Cortex of kidney (tissue), 1 donor: ENCODE measurements at places on chromosomes 7 and 10.

- no peak for DNase-seq
Observed at GRCh38 chr7:101420436-101420835, 57.8 kb downstream of the COL26A1 start.

- no peak for DNase-seq
Observed at GRCh38 chr10:80320377-80320776, 30.9 kb upstream of the MAT1A start.

DNA sequence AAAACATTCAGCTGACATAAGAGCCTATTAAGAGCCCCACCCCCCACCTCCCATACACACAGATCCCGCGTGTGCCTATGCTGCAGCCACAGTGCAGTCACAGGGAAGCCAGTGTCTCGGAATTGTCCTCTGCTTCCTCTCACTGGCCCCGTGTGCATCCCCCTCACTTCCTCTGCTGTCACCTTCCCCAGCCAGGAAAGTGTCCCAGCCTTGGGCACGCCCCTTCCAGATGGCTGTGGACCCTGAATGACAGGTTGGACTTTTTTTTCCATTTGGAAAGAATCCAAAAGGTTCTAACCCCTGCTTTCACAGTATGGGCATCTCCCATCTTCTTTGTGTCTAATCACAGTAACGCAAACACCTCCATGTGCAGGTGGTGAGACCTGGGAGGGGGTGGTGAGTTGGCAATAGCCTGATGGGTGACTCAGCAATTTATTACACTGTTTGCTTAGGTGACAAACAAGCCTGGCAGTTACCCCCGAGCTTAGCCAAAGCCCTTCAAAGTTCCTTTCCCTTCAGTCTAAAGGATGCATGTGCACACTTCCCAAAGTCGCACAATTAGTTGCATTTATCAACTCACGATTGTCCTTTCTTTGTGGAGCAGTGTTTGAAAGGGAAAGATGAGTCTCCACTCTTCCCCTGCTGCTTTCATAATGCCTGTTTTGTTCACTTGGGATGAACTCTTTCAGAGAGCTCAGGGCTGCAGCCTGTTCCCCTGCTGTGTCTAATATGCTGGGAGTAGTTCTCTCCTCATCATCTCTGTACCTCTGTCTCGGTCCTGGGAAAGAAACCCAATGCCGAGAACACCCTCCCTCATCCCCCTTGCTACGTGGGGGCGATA lies 67.5 kb upstream of the EFCAB10 start:
- no peak for DNase-seq

- no peak for DNase-seq
Observed at GRCh38 chr7:85512790-85513189, 325.9 kb upstream of the SEMA3D start.

DNA sequence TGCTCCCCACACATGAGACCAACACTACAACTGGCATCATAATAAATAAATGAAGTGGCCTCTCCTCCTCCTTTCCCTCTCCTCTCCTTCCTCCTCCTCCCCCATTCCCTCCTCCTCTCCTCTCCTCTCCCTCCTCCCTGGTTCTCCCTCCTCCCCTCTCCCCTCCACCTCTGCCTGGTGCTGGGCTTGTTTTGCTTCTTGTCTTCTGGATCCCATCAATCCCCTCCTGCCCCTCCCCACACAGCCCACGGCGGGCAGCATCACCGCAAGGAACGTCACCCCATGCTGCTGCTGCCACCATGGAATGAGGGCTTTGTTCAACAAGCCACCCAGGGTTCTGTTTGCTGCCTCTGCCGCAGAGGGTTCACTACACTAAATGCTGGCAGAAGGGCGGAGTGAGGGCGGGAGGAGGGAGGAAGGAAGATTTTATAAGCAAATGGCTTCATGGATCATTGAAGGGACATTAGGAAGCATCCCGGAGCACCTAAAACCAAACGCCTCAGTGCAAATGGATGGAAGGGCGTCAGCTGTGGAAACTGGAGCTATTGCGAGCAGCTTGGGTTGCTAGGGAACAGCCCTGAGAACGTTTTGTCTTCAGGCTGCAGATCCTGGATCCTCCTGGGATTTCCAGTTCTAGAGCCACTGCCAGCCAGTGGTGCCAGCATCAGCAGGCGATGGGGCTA lies 379.7 kb upstream of the ZMIZ1 start:
- no peak for DNase-seq

GRCh38 chr7:146126767-146127509 lies 10.3 kb downstream of the CNTNAP2 start:
- no peak for DNase-seq

- DNase-seq: no peak
Observed at GRCh38 chr7:106542550-106543220, 118.3 kb downstream of the CCDC71L start.

DNA sequence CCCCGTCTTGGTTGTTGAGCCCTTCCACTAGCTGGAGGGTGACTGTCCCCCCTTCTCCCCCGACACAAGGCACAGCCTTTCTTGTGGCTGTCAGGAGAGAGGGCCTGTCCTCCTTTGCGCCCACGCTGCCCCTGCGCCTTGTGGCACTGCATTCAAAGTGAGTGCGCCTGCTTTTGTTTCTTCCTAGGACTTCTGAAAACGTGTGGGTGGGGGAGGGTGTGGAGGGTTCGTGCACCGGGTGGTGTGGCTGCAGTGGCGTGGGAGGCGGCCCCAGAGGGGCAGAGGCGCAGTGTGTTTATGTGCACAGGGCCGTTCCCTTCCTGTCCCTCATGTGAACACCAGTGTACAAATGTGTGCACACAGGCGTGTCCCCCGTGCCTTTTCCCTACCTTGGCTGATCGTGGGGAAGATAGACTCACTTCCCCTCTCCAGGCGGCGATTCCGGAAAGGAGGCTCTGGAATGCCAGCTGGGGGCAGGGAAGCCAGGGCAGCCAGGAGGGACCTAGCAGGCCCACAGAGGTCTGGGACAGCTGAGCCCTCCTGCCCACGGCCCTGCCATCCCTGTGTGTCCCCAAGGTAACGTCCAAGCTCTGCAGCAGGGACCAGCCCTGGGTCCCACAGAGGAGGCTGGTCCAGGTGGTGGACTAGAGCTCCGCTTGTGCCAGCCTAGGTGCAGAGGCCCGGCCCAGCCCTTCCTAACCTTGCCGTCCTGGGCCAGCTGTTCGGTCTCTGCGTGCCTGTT lies 88.8 kb downstream of the LHPP start:
- DNase-seq: no peak

- DNase-seq: no peak
Observed at GRCh38 chr7:131720703-131721102, 164.3 kb upstream of the PODXL start.

- no peak for DNase-seq
Observed at GRCh38 chr7:151601521-151602305, 82.0 kb upstream of the RHEB start.

- DNase-seq: no peak
Observed at GRCh38 chr7:12386313-12386740, 17.3 kb downstream of the VWDE start.

DNA sequence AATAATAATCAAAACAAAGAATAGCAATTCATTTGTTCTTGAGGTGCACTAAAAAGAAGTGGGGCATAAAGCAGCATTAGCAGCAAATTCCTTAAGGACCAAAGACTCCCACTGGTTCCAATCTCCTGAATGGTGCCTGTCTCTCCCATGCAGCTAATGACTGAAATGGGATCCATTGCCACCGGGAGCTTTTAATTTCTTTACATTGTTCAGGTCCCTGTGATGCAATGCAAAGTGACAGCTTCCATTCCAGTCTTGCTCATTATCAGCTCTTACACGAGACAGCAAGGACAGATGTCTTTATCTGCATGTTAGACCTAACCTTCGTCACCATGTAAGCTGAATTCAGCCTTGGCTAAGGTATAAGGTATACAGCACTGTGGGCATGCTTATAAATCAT lies 148.1 kb downstream of the POU6F2 start:
- DNase-seq: no peak

- DNase-seq: no peak
Observed at GRCh38 chr10:96468845-96469244, 44.9 kb downstream of the TLL2 start.

GRCh38 chr10:6082496-6083395 lies 6.1 kb upstream of the RBM17 start:
- DNase-seq: no peak

GRCh38 chr10:24701447-24701846 lies 22.2 kb downstream of the ARHGAP21 start:
- no peak for DNase-seq

DNA sequence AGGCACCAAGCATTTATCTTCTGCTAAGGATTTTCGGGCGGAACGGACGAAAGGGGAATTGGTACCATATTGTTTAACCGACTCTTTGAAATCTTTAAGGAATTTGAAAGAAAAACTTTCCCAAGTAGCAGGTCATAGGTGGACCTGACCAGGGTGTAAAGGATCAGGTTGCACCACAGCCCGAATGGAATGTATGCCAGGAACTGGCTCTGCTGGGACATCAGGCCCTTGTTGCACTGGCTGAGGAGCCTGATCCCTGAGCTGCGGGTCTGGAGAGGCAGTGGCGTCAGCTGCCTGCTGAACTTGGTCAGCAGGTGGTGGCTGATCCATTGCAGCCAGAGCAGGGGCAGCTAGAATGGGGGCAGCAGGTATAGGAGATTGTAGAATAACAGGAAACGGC lies 41.4 kb upstream of the AKR1C2 start:
- DNase-seq: no peak

GRCh38 chr10:29920408-29921070 lies 138.8 kb downstream of the JCAD start:
- DNase-seq: no peak

GRCh38 chr10:118332948-118333710 lies 9.0 kb downstream of the FAM204A start:
- DNase-seq: no peak

GRCh38 chr10:107865691-107866090 lies 701.2 kb upstream of the SORCS1 start:
- no peak for DNase-seq

GRCh38 chr10:126398924-126399323 lies 10.6 kb upstream of the ADAM12 start:
- DNase-seq: no peak

DNA sequence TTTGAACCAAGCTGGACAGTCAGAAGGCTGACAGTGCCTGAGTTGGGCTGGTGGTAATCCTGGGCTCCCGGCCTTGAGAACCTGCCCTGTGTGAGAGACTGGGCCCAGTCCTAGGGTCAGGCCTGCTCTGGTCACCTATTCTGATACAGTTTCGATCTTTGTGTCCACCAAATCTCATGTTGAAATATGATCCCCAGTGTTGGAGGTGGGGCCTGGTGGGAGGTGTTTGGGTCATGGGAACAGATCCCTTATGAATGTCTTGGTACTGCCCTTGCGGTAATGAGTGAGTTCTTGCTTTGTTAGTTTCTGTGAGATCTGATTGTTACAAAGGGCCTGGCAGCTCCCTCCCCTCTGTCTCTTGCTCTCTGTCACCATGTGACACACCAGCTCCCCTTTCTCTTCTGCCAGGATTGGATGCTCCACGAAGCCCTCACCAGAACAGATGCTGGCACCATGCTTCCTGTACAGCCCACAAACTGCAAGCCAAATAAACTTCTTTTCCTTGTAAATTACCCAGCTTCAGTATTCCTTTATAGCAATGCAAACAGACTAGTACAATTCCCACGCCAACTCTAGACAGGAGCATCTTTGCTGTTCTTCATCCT lies 111.8 kb upstream of the ZNF438 start:
- DNase-seq: no peak

- no peak for DNase-seq
Observed at GRCh38 chr7:10672186-10672585, 301.5 kb upstream of the PHF14 start.

- peak; percentile 12 for DNase-seq
Observed at GRCh38 chr10:80408242-80409101, at the start of gene PRXL2A. PRXL2A (plus strand) TSS chr10:80408551; CDS start chr10:80420468, 11,917 bp downstream.

GRCh38 chr7:78139335-78139734 lies 340.8 kb downstream of the PHTF2 start:
- no peak for DNase-seq

- no peak for DNase-seq
Observed at GRCh38 chr10:124721330-124722045, 22.7 kb downstream of the FAM53B start.

GRCh38 chr10:75334720-75335119 lies 66.8 kb downstream of the ZNF503 start:
- no peak for DNase-seq

DNA sequence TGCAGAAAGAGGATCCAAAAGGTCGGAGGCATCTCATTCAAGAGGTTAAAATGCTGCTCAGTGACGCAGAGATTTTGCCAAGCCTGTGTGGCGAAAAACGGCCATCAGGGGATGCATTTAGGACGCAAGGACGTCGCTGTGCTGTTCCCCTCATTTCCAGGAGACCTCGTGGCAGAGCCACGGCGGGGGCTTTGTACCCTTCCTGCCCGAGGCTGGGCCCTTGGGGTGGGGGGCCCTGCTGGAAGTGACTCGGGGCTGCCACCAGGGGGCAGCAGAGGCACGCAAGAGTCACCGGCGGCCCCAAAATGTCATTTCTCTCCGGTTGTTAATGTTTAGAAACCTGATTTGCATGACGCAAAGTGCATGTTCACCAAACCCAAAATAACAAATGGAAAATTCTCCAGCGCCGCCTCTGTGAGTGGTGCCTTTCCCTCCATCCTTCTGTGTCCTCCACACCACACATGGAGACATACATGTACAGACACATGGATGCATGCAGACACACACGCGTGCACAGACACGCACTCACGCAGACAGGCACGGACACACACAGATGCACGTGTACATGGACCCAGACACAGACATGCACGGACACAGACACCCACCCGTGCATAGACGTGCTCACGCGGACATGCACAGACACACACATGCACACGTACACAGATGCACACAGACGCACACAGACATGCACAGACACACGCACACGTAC lies 51.0 kb upstream of the NKX6-2 start:
- DNase-seq: no peak

DNA sequence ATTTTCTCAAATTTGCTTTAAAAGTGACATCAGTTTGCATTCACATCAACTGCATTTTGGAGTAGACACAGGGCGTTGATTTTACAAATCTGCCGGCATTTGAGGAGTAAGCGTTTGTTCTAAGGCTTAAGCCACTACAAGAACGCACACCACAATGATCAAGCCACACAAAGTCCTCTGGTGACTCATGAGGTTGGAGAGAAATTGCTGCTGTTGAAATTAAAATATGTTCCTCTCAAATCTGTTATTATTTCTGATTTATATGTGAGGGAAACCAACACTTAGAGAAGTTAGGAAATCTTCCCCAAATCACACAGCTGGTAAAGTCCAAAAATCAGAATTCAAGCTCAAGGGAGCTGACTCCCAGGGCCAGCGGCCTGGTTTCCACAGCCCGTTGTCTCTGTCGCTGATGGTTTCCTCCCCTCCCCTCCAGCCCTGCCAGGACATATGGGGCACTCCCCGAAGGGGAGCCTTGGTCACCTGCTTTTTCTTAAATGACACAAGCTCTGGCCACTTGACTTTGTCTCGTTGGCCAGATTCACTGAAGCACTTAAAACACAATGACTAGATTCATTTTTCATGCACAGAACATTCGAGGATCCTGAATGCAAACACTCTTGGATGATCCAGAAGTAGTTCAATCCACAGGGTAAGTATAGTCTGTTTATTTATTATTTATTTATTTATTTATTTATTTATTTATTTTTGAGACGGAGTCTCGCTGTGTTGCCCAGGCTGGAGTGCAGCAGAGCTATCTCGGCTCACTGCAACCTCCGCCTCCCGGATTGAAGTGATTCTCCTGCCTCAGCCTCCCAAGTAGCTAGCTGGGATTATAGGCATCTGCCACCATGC lies 29.2 kb upstream of the KLF6 start:
- DNase-seq: no peak

GRCh38 chr7:88057655-88058054 lies 123.6 kb downstream of the ADAM22 start:
- no peak for DNase-seq
